ENCODE measurements at places on chromosomes 3 and 15.

DNA sequence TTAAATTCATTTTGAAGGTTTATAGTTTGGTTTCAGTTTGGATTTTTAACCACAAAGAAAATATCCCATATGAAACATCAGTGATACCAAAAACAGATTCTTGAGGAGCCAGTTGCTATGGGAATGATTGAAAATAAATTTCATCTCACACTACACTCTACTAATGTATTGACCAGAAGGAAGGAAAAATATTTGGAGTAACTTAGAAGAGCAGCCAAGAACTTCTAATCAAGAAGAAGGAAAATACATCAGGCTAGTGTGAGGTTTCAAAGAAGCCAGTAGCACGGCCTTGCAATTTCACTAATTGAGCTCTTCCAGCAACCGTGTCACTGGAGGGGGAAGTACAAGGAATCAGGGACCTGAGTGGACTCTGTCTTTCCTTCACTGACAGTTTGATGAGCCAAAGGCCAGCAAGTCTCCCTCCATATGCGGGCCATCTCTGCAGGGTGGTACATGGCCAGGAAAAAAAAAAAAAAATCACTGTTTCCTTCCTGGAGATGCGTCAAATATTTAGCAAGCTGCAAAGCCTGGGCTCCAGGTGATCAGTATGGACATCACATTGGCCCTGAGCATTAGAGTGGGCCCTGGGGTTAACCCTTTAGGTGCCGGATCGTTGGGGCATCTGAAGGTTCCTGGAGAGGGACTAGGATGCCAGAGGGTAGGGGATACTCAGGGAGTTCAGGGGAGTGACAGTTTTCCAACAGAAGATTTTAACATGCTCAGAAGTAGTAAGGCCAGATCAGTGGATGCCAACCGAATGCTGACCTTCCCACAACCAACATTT is 37.1 kb downstream of the SLC12A8 start:
- no peak for DNase-seq

DNA sequence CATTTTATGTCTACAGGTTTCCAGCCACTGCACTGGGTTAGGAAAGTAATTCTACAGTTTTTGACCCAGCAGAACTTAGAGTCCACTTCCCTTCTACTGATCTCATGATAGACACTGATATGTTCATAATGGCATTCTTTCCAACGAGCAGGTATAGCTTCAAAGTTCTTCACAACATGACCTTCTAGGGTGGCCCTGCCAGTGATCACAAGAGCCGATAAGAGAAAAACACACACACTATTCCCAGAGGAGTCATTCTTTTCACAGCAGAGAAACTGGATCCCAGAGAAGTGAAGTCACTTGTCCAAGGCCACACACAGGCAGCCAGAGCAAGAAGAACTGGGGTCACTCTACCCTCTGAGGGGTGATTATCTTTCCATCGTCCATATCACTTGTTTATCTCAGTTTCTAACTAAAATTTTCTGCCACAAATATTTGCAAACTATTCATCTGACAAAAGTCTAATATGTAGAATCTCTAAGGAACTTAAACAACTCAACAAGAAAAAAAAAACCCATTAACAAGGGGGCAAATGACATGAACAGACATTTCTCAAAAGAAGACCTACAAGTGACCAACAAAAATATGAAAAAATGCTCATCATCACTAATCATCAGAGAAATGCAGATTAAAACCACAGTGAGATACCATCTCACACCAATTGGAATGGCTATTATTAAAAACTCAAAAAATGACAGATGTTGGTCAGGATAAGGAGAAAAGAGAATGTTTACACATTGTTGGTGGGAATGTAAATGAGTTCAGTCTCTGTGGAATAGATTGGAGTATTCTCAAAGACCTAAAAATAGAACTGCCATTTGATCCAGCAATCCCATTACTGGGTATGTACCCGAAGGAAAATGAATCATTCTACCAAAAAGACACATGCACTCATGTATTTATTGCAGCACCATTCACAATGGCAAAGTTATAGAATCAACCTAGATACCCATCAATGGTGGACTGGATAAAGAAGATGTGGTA is 31.5 kb downstream of the SPTSSB start:
- no peak for DNase-seq

DNA sequence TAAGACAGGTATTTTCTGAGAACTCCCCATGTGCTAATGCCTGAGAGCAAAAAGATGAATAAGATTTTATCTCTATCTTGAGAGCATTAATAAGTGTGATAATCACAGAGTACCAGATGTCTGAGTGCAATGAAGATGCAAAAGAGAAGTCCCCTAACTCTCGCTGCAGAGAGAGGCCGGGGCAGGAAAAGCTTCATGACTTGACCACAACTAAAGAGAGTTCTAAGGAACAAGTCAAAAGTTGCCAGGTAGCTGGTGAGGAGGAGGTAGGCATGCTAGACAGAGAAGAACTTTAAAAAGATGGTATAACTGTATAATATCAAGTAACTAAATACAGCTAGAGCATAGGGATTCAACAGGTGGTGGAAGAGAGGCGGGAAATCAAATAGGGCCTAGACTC is 28.8 kb downstream of the MTMR10 start:
- DNase-seq = no peak

- DNase-seq = no peak
Measured at GRCh38 chr3:164658125-164658524, 420.2 kb downstream of the SI start.

- DNase-seq = peak; percentile 24
Measured at GRCh38 chr3:37174532-37175126, at the start of gene LRRFIP2. TSS of gene LRRFIP2 (minus strand) at chr3:37174582. CDS start at chr3:37148983, 25,599 bp downstream.

DNA sequence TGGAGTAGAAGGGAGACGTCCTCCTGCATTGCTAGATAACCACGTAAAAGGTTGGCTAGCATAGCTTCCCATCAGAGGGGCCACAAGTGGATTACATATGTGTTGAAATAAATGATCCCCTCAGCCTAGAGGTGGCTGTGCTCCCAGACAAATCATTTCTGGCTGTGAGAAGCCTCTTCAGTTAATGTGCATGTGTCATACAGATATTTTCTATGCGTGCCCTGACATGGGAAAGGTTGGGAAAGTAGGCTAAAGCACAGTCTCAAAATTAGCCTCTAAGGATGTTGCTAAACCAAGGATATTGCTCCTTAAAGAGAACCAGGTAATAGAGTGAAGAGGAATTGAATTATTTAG is 17.8 kb downstream of the USP3 start:
- no peak for DNase-seq

DNA sequence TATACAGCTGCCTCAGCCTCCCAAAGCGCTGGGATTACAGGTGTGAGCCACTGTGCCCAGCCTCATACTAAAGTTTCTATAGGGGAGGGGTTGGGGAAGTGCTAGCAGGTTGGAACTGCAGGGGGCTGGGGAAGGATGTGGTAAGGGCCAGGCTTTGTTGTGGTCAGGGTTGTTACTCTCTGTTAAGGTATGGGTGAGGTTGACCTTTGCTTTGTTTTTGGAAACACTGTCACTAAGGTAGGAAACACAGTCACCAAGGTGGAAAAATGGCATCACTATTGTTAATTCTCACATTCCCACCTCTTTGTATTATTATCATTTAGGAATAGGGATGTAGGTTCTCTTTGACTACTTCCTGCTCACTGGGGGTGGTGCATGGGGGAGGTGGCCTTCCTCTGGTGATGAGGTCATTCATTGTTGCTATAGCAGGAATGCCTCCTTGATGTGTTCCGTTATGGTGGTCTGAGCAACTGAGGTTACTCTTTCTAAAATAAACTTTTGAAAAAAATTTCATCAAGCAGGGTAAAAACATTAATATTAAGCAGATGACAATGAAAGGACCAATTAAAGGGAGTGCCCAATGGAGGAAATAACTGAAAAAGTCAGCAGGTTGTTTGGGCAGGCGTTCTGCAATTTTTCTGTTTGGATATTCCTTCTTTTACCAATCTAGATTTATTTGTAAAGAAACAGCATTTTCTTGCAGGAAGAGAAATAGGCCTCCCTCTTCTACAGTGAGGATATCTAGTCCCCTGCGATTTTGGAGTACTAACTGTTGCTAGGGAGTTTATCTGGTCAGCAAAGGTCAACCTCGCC is 150.5 kb downstream of the WDR76 start:
- no peak for DNase-seq

GRCh38 chr15:35686347-35686746 is 140.4 kb upstream of the DPH6 start:
- DNase-seq = no peak

DNA sequence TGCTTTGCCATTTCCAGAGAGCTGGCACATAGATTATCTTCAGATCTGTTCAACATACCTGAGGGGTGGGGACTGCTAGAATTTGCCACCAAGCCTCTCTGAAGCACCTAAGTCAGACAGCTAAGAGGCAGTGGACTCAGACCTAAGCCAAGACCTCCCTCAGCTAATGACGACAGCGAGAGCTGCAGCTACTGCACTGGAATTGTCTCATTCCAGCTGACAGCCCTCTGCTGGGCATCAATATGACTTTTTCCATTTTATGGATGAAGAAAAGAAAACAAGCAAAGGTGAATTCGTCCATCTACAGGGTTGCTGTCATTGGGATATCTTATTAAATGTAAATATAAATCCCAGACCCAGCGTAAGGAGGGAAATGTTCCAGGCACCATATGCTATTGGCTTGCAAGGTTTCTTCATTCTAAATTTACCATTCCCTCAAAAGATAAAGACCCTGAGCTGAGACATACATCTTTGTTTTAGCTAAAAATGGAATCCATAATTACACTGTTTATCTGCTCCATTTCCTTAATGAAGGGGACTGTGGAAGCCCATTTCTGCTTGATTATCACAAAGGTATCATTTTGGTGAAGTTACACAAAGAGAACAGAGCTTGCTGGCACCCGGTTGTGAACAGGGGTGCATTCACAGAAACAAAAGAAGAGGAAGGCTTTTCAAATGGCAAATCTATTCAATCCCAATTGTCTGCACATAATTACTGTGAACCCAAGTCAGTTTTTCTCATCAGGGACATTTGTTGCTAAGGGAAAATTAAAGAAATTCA is 85.5 kb upstream of the LRTM1 start:
- no peak for DNase-seq

GRCh38 chr15:83306561-83306960 is 22.1 kb upstream of the BNC1 start:
- DNase-seq = no peak

DNA sequence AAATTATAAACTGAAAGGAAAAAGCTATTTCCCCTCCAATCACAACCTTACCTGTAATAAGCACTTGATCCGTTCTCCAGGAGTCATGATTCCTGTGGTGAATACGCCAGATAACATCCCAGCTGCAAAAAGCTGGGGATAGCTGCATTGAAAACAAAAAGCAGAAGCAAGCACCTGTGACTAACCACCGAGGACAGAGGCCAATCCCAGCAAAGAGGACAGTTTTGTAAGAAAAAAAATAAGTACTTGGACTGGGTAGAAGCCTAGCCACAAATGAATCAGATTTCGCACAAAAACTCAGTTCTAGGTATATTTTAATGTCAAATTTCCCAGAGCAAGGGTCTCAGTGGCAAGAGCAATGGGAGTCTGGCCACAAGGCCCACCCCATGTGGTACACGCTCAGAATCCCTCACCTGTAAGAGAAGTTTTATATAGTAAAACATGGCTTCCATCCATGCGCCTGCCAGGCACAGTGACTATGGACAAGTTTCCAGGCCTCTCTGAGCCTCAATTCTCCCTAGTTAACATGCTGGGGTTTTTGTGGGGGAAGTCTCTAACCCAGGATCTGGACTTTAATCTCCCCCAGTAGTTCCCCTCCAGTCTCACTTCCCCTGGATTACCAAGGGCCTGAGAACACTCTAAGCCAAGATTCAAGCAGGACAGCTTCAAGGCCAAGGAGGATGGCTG is 19.2 kb downstream of the SLC25A20 start:
- no peak for DNase-seq

DNA sequence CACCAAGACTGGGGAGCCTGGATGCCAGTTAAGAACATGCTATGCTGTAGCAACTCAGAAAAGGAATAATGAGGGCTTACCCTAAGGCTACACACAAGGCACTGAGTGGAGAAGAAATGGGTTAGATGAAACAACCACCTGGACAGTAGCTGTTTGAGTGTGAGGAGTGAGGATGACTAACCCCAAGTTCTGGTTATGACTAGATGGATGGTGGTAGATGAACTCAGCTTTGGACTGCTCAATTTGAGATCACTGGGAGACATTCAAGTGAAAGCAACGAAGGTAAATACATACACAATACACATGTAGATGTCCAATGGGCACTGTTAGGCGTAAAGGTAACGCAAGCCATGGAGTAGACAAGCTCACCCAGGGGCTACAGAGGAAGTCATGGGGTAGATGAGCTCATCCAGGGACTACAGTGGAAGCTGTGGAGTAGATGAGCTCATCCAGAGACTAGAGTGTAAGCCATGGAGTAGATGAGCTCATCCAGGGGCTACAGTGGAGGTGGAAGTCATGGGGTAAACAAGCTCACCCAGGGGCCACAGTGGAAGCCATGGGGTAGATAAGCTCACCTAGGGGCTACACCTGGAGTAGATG is 98.3 kb downstream of the ANO10 start:
- DNase-seq = no peak

DNA sequence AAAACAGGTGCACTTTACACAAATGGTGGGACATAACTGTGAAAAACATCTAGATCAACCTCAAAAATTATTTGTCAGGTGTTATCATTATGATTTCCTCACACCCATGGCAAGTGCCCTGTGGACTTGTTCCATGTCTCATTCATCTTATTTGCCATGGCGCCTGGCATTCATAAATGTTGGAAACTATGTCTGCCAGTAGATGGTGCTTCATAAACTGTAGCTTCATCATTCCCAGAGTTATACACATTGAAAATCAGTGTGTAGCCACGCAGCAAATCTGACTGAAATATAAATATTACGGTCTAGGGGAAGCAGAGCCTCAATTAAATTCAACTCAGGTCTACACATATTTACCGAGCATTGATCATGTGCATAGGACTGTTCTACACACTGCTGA is 90.7 kb downstream of the IMPG2 start:
- no peak for DNase-seq

GRCh38 chr15:38530113-38530512 is 34.5 kb downstream of the RASGRP1 start:
- no peak for DNase-seq

- no peak for DNase-seq
Measured at GRCh38 chr15:26887926-26888666, 21.2 kb downstream of the GABRA5 start.

GRCh38 chr3:150273396-150273795 is 134.7 kb upstream of the TSC22D2 start:
- no peak for DNase-seq

GRCh38 chr3:118818386-118818785 is 216.3 kb downstream of the IGSF11 start:
- no peak for DNase-seq

All from SW 1271 (cell line).